T-cell (primary cell): ENCODE measurements at places on chromosomes 4 and X. TPM values are rescaled to one million over a fixed set of nuclear protein-coding genes. Genes with fewer than 3 reads are reported as not detected.

Gene CXorf51B
- not detected for total RNA-seq

Gene BRS3
- total RNA-seq, result not detected

Gene SPOCK3
- not detected for total RNA-seq

Gene SPACA5B
- total RNA-seq, result not detected

Gene LUZP4
- total RNA-seq, result not detected

DNA sequence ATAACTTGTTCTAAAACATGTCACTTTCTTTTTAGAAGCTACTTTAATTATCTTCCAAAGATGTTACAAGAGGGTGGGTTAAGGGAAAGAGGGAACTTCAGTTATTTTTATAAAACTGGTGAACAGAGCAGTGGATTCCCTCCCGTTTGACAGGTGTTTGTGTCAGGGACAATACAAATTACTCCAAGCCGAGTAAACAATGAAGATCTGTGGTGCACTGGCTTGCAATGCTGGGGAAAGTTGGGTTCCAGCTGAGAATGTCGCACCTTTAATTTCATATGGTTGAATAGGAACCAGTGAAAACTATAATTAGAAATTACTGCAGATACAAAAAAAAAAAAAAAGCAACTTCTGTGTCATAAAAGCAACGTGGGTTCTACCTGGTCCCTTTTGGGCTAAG is 98.6 kb upstream of the TTC29 start:
- no peak for DNase-seq

- no peak for DNase-seq
These were observed 12.9 kb upstream of the ZCCHC4 start for GRCh38 chr4:25299476-25300203.

GRCh38 chr4:3203971-3204431 is 45.0 kb upstream of the MSANTD1 start:
- DNase-seq, result no peak

DNA sequence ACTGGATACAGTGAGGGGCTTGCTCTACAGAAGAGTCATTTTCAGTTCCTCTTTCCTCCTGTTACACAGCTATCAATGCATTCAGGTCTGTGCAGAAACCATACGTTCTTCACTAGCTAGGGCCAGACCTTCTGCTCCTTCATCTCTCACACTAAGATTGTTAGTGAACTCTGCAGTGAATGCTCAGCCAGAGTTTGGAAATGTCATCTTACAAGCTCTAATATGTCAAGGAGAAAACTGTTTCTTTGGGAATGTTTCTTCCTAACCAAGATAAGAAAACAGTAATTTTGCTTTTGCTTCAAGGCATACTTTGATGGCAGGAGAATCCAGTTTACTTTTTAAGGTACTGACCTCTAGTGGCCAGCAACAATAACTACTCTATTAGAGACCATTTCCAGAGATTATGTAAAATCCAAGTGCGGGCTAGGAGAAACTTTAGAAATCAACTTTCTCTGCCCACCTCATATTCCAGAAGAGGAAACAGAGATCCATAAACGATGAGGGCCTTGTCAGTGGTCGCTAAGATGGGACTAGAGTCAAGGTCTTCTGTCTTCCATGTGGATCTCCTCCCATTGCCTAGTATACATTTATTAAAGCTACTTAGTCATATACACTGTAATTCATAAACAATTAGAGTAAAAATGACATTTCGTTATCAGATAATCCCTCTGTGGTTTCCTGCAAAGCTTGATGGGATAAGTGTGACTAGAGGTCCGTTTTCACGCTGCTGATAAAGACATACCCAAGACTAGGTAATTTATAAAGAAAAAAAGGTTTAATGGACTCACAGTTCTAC is 12.1 kb upstream of the CC2D2A start:
- peak; percentile 6 for DNase-seq

- no peak for DNase-seq
These were observed 2.7 kb downstream of the DCX start for GRCh38 chrX:111409326-111409725.

DNA sequence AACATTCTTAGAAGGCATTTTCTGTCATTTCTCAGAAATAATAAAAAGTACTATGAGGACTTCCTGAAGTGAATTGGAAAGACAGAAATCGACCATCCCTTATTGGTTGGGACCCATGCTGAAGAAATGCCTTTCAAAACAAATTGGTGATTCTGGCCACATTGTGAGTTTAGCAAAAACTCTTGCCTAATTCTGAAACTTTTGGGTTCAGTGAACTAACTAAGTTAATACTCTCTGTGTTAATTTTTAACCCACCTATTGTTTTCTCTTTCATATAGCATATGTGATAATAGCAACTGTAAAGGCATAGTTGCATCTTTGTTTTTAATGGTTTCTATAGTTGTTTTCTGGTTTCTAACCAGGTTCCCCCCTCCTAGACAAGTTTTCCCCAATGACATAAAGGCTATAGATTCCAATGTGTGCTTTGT is 129.3 kb upstream of the FAT1 start:
- DNase-seq, result no peak

- DNase-seq, result no peak
These were observed 719.0 kb upstream of the FRG1 start for GRCh38 chr4:189221691-189222090.

- no peak for DNase-seq
These were observed 107.0 kb downstream of the CT47B1 start for GRCh38 chrX:120768681-120769080.
